Activated T-cell treated with anti-CD3 and anti-CD28 coated beads, Interleukin-2, amount 50 U/mL, for 72 hours (primary cell): ENCODE measurements at places on chromosomes 16 and 17. TPM values are rescaled to one million over a fixed set of nuclear protein-coding genes. Genes with fewer than 3 reads are reported as not detected.

Gene CFAP97D1
- total RNA-seq: not detected

Gene SLC39A11
- total RNA-seq: 26.4 TPM

Gene EFCAB5
- 0.81 TPM for total RNA-seq

Gene CCL4L2
- 9.1 TPM for total RNA-seq

Gene SPATA22
- 0.37 TPM for total RNA-seq

Gene GINS3
- total RNA-seq: 23.9 TPM

Gene RGS9
- 5.8 TPM for total RNA-seq

Gene CA5A
- total RNA-seq: 0.22 TPM

Gene ANKRD40CL
- not detected for total RNA-seq

Gene CLEC18A
- 1.6 TPM for total RNA-seq

Gene PRCD
- 1.5 TPM for total RNA-seq

Gene LGALS9B
- total RNA-seq: not detected

Gene NAGS
- total RNA-seq: 1.4 TPM

Gene NPIPB13
- total RNA-seq: 20.4 TPM

Gene ZNF213
- total RNA-seq: 16.3 TPM
